Putamen (tissue), 1 donor: ENCODE measurements at places on chromosomes 12 and 14.

- no peak for DNase-seq
These were observed 3.2 kb upstream of the TCP11L2 start for GRCh38 chr12:106299202-106299774.

DNA sequence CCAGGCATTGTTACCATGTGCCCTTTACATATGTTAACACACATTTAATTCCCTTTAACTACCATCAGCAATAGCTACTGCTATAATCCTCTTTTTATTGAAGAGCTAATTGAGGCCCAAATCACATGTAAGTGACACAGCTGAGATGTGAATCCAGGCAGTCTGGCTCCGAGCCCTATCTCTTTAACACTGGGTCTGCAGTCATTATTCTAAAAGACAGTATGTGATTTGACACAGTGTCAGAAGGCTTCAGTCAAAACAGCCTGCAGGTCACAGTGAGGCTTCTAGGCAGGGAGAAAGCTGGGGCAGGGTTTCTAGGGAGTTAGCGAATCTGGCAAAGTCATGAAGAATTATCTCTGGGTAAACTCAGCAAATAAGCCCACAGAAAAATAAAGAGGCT is 148.2 kb downstream of the KIF21A start:
- DNase-seq: no peak

DNA sequence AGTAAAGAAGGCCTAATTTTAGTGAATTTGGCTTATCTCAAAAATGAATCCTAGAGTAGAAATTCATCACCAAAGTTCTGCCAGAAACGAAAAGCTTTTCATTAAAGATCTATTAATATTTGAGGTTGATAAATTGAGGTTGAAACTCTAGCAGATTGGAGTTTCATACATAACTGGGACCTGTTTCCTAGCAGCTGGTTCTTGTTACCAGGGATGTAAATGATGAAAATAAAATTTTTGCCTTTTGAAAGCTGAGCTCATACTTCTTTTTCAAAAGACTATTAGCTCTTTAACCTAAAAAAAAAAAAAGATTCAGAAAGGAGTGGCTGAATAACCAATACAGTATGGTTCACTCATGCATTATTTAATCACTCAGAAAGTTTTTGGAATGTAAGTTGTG is 98.3 kb downstream of the PTGER2 start:
- no peak for DNase-seq

- DNase-seq: no peak
These were observed 13.9 kb downstream of the SYT1 start for GRCh38 chr12:78878459-78878858.

DNA sequence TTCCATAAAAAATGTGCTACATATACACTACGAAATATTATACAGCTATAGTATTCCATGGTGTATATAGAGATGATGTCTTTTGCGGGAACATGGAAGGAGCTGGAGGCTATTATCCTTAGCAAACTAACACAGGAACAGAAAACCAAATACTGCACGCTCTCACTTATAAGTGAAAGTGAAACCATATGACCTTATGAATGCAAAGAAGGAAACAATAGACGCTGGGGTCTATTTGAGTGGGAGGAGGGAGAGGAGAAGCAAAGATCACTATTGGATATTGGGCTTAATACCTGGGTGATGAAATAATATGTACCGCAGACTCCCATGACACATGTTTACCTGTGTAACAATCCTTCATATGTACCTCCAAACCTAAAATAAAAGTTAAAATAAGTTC is 142.8 kb downstream of the LRFN5 start:
- no peak for DNase-seq

GRCh38 chr12:18861287-18861858 is 123.5 kb downstream of the CAPZA3 start:
- no peak for DNase-seq
